T-helper 17 cell (primary cell): ENCODE measurements at places on chromosomes 4 and X.

- no peak for DNase-seq
These were observed 328.5 kb downstream of the PPP3CA start for GRCh38 chr4:101018836-101019235.

DNA sequence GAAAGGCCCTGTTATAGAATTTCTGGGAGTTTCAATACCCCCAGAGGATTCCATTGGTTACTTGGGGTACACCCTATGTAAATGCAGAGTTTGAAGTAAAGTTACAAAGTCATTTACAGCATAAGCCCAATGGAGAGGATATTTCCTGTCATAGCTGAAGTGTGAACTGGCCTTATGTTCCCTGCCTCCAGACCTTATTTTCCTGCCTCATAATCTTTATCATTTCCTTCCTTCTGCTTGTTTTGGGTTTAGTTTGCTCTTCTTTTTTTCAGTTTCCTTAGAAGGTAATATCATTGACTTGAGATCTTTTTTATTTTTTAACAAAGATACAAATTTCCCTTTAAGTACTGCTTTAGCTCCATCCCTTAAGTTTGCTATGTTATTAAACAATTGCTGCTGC, 85.4 kb downstream of the PPEF1 start:
- no peak for DNase-seq

- no peak for DNase-seq
These were observed 346.7 kb upstream of the SLIT2 start for GRCh38 chr4:19905024-19905423.

DNA sequence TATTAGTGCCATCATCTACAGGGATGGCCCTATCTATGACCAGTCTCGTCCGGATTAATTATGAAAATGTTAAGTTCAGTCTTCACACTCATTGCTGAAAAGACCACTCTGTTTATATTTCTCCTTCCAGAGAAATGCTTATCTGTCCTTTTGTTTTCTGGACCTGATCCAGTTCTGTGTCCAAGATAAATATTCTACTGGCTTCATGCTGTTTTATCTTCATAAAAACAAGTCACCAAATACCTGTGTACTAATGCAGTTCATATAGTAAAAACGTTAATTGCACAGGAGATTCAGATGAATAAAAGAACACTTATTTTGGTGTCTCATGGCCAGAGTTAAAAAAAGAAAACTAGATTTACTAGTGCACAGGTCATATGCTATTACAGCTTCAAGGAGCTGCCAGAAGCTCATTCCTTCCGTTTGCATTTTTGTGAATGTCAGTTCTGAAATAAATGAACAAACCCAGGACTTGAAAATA, 17.3 kb downstream of the FNIP2 start:
- no peak for DNase-seq

DNA sequence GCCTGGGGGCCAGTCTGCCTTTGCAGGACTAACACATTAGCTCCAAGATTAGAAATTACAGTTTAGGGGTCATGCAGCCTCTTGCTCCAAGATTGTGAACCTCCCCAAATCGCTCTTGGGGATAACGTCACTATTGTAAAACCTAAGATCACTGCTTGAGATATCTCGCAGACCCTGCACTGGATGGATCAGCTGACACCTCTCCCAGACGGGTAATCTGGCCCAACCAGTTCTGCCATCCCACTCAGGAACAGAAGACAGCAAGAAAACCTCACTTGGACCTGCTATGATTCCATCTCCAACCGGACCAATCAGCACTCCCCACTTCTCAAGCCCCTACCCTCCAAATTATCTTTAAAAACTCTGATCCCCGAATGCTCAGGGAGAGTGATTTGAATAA, 431.2 kb downstream of the GPM6A start:
- no peak for DNase-seq

- no peak for DNase-seq
These were observed 22.0 kb downstream of the SPARCL1 start for GRCh38 chr4:87506974-87507701.

GRCh38 chrX:51665981-51666380, 16.6 kb downstream of the CENPVL2 start:
- no peak for DNase-seq

DNA sequence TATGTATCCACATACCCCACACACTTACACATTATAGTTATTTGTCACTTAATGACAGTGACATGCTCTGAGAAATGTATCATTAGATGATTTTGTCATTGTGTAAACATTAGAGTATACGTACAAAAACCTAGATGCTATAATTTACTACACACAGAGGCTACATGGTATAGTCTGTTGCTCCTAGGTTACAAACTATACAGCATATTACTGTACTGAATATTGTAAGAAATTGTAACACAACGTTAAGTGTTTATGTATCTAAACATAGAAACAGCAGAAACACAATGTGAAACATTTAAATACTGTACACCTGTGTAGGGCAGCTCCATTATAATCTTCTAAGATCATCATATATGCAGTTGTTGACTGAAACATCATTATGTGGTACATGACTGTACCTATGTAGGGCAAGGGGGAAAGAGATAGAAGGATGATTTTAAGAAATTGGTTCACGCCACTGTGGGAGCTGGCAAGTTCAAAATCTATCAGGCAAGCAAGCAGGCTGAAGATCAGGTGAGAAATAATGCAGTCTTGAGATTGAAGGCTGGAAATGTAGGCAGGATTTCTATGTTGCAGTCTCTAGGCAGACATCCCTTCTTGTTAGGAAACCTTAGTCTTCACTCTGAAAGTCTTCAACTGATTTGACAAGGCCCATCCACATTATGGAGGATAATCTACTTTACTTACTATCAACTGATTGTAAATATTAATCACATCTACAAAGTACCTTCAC, 78.0 kb upstream of the CPEB2 start:
- DNase-seq: no peak

GRCh38 chr4:81757691-81758090, 286.0 kb upstream of the RASGEF1B start:
- no peak for DNase-seq

DNA sequence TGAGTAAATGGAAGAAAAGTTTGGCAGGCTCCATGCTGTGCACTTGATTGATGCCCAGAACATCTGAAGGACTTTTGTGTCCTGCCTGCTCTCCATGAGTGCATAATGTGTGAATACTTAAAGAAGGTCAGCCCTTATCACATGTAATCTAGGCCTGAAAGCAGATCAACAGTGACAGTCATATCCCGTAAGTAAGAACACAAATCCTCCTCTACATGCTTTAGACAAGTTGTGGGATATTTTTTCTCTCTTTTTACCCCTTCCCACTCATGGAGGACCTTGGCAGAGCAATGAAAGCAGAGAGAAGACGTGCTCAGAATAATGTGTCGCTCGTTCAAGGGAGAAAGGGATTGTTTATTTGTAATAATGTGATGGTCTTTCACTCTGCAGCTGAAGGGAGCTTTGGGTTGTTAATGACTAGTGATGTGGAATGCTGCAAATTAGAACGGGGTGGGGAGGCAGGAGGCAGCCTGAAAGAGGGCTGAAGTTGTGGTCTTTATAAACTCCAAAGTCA, 286.6 kb downstream of the BMPR1B start:
- no peak for DNase-seq

DNA sequence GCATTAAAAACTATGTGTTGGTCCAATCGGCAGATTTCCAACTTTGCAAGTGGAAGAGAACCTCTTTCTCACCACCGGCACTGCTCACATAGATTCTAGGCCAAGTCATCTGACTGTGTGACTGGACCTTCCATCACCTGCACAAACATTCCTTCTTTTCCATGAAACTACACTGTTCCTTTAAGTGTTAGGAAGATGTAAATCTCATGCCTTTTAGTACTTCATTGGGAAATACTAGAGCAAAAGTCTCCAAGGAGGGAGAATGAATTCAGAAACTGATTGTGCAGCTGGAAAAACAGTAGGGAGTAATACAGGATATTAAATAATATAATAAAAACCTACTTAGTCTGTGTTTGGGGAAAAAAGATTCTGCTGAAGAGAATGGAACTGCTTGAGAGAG, 238.2 kb downstream of the GPC3 start:
- no peak for DNase-seq

- no peak for DNase-seq
These were observed 106.9 kb downstream of the MAML3 start for GRCh38 chr4:140047017-140047640.

DNA sequence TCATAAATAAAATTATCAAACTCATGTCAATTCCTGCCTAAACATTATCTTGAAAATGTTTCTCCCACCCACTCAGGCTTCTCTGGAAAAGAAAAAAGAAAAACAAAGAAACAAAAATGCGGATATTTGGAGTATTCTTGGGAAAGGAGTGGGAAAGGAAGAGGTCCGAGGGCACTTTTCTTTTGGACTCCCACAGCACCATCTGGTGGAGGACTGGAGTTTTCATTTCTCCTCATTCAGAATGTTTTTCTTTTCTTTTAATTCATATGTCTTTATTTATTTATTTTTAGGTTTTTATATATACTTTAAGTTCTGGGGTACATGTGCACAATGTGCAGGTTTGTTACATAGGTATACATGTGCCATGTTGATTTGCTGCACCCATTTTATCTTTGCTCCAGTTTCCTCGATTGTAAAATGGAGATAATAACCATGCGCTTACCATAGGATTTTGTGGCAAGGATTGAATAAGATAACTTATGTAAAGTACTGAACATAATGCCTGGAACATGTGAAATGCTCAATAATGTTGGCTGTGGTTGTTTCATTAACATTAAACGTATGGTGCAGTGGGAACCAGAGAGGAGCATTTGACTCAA, 8.0 kb upstream of the KCNE5 start:
- no peak for DNase-seq

GRCh38 chrX:53082773-53083616, 828 bp downstream of the TSPYL2 start:
- no peak for DNase-seq

DNA sequence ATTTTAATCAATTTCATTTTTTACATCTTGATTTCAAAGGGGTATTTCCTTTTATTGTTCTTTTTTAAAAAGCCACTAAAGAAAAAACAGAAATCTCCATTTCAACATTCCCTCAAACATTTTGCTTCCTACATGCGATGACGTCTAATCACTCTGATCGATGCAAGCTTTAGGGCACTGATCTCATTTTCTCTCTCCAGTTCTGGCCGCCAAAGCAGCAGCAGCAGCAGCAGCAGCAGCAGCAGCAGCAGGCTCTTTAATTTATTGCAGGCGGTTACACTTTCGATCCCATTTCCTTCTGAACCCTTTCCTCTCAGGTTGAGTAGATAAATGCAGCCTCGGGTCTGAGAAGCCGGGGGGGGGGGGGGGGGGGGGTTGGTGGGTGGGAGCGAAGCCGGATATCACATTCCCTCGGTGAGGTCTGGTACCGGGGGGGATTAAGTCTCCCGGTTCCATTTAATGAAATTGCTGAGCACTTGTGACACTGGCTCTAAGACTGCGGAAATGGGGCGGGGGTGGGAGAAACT, 3.4 kb upstream of the PCDH7 start:
- no peak for DNase-seq

GRCh38 chr4:25002681-25003080, 28.1 kb downstream of the LGI2 start:
- no peak for DNase-seq

DNA sequence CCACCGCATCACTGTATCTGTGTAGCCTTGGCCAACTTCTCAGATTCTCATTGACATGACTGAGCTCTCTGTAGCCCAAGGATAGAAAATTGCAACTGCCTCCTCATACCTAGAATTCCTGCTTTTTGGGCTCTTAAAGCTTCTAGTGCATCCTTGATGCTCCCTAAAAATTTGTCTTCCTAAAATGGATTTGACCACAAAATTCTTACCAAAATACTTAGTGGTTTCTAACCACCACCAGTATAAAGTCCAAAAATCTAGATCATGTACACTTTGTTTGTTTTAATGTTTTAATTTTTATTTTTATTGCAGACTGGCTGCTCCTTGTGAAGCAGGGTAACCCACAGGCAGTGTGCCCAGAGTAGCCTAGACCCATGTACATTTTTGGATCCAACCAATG, 75.5 kb downstream of the TBC1D9 start:
- no peak for DNase-seq

DNA sequence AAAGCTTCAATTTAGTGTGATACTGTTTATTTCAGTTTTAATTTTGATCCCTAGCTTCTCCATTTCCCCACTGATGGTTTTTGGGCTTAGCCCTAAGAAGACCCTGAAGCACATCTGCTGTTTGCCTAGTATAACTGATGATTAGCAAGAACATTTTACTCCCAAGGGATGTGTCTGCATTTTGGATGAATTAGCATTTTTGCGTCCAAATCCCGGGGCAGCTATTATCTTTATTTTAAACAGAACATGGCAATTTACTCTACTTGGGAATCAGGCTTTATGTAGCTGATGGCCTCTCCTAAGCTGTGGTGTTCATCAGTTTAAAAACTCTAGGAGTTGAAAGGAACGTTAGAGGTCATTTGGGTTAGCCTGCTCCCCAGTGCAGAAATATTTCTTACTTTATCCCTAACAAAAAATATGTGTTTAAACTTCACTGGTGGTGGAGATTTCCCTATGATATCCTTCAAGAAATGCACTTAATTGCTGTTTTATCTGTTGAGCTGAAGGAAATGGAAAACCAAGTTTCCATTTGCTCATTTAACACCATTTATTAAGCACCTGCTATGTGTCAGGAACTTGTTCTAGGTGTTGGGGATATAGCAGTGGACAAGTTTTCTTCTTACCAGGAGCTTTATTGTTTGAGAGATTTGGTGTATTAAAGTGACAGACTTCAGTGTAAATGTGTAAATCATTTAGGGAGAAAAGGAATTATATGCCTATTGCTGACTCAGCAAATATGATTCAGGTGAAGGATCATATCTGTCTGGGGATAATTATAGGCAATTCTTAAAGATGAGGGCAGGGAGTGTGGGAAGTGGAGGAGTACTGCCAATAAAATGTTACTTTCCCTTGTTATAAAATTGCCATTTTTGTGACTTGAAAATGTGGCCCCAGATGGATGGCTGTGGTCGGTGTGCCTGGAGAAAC, 3.4 kb downstream of the SEPTIN11 start:
- DNase-seq: no peak

- DNase-seq: no peak
These were observed 25.5 kb upstream of the TEC start for GRCh38 chr4:48295116-48295515.

GRCh38 chr4:38008571-38009021, 48.4 kb downstream of the PTTG2 start:
- DNase-seq: no peak
